ENCODE measurements at places on chromosomes 13 and 19.

DNA sequence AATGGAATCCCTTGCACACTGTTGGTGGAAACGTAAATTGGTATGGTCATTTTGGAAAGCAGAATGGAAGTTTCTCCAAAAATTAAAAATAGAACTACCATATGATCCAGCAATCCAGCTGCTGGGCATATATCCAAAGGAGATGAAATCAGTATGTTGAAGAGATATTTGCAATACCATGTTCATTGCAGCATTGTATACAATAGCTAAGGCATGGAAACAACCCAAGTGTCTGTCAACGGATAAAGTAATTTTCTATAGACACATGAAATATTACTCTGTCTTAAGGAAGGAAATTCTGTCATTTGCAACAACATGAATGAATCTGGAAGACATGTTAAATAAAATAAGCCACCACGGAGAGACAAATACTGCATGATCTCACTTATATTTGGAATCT is 124.7 kb downstream of the GPC5 start:
- no peak for DNase-seq

- DNase-seq = no peak
These were observed 82.8 kb downstream of the ITGBL1 start for GRCh38 chr13:101535192-101535746.

GRCh38 chr19:11949201-11949600 is 15.6 kb upstream of the ZNF763 start:
- DNase-seq = no peak

- DNase-seq = no peak
These were observed 38.3 kb upstream of the DCUN1D2 start for GRCh38 chr13:113528813-113529180.

DNA sequence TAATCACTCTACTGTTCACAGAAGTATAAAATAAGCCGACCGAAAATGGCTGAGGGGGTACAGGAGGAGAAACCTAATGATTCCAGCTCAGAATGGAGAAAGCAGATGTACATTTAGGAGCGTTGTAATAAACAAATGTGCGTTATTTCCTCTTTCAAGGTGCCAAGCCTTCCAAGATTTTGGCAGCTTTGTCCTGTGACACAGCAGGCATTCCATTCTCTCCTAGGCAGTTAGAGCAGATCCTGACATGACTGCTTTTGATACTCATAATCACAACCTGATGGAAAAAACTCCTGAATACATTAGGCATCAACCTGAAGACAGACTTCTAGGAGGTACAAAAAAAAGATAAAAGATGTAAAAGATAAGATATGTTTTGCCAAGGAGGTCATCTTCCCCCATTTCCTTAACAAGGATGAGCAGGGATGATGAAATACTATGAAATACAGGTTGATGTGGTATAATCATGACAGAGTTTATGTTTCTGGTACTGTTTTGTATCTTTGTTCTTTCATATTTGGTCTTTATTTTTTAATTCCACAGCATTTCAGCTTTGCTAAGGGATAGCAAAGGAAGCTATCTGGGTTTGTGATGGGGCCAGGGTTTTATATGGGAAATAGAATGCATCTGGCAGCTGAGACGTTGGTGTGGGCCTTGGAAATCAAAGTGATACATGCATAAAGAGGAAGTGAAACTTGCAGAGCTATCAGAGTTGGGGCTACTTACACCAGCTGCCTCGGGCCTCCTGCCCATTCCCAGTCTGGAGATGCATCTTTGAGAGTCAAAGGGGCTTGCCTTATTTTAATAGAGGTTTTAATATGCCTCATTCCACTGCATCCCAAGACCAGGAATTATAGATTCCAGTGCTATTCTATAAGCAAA is 222.5 kb downstream of the OXGR1 start:
- no peak for DNase-seq

GRCh38 chr19:3028305-3029064 is 595 bp downstream of the TLE2 start:
- no peak for DNase-seq

DNA sequence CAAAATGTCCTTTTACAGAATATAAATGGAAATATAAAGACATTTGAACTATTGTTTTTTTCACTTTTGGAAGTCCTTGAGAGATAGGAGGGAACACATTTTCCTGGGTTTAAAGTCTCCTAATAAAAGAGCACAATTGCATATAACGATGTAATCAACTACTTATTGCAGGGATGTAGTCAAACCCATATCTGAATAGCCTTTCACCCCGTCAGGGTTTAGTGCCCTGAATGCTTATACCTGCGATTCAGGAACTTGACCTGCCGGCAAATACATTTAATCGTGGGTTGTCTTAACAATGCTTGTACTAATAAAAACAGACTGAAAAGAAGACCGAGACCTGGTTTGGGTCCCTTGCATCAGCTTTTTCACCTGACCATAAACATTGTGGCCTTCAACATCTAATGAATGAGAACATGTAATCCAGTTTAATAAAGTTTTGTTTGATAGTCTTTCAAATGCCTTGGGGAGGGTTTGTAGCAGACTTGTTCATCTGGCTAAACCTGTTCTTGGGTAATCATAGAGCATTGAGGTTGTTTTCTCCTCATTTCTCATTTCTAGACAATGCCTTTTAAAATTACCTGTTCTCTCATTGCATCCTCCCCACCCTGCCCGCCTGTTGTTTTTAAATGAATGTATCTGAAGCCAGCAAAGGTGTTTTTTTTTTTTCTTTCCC is 7.0 kb downstream of the KLF5 start:
- DNase-seq = no peak

DNA sequence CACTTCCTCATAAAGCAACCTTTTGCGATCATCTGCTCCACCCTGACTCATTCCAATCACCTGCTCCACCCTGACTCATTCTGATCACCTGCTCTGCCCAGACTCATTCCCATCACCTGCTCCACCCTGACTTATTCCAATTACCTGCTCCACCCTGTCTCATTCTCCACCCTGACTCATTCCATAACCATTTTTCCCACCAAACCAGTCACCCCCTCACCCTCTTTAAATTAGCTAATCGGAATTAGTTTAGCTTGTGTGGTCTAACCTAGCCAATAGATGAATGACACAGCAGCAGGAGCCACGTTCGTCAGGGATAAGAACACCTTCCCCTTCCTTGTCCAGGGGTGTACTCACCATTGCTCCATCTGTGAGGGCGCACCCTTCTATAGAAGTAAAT is 134.0 kb downstream of the COG6 start:
- no peak for DNase-seq

- no peak for DNase-seq
These were observed 11.3 kb upstream of the ZNF554 start for GRCh38 chr19:2808129-2808941.

DNA sequence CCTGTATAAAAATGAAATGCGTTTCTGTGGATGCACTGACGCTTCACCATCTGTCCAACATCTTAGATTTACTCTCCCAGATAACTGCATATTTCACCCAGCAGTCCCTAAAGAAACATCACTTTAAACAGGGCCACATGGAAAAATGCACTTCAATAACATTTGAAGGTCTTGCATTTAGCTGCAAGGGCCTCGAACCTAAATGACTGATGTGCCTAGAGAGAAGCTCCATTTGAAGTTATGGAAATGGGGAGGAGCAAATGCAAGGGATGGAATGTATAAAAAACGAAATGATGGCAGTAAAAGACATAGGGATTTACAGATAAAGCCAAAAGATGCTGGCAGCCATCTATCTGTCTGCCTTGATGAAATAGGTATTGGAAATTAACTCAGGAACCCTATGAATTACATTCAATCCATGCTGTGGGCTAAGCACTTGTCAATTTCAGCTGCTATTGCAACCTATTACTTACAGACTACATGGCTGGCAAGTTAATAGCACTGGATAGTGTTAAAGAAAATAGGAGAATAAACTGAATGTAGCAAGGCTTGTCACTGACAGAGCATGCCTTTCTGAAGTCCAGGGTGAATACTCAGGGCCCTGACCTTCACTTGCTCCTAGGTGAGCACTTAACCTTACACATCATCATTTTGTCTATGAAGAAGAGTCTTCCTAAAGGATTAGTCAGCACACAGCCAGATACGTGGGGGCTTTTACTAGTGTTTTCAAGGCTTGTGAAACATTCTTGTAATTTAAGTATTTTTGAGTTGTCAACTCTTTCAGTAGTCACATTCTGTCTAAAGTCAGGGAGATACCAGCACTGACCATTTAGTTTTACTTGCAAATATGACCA is 963.4 kb downstream of the PCDH17 start:
- DNase-seq = no peak

All from stimulated activated CD8-positive, alpha-beta memory T cell treated with anti-CD3 and anti-CD28 coated beads, Interleukin-2, amount 100 ng/mL, for 1 hour (primary cell).